Left ventricle myocardium superior (tissue), 1 donor: ENCODE measurements at places on chromosomes 2 and 18.

DNA sequence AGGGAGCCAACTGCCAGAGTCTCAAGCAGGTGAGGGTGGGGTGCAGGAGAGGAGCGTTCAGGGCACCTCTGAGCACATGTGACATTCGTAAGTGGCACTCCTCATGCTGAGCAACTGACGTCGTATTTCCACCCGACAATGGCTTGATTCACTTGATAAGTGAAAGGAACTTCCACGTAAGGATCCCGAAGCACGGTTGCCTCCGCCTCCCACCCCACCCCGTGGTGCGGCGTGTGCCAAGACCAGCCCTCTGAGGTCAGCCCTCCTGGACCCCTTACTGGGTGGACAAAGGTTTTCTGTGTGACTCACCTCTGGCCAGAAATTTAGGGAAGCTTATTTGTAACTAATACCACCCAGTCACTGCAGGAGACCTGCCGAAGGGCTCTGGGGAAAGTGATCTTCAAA, 59.9 kb downstream of the AGAP1 start:
- DNase-seq = no peak

GRCh38 chr2:58604096-58604495, 363.0 kb upstream of the FANCL start:
- no peak for DNase-seq

DNA sequence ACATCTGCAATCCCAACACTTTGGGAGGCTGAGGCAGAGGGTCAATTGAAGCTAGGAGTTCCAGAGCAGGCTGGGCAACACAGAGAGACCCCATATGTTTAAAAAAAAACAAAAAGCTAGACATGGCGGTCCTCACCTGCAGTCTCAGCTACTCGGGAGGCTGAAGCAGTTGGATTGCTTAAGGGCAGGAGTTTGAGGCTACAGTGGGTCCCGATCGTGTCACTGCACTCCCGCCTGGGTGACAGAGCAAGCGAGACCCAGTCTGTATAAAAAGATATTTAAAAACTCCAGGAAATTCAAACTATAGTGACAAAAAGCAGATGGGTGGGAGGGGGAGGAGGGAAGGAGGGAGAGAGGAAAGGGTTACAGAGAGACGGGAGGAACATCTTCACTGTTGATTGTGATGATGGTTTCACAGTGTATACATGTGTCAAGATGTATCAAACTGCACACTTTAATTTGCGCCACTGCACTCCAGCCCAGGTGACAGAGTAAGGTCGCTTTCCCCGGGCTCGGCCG, 942 bp upstream of the ZNF236 start:
- DNase-seq = no peak

GRCh38 chr2:39494784-39495251, 57.7 kb upstream of the MAP4K3 start:
- DNase-seq = no peak

DNA sequence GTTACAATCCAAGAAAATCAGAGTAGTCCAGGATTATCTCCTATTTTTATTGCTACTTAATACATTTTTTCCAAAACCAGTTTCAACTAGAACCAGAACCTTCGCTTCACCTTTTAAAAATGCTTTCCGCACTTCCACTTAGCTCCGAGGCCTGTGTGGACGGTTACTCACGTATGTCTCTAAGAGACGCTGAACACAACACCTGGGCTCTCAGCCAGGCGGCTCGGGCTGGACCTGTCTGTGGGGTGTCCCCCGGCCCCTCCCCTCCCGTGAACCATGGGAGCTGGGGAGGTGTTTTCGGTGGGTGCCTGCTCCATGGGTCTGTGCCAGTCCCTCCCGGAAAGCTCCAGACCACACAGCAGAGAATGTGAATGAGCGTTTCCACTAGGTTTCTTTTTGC, 223.8 kb downstream of the GLI2 start:
- peak; percentile 73 for DNase-seq

DNA sequence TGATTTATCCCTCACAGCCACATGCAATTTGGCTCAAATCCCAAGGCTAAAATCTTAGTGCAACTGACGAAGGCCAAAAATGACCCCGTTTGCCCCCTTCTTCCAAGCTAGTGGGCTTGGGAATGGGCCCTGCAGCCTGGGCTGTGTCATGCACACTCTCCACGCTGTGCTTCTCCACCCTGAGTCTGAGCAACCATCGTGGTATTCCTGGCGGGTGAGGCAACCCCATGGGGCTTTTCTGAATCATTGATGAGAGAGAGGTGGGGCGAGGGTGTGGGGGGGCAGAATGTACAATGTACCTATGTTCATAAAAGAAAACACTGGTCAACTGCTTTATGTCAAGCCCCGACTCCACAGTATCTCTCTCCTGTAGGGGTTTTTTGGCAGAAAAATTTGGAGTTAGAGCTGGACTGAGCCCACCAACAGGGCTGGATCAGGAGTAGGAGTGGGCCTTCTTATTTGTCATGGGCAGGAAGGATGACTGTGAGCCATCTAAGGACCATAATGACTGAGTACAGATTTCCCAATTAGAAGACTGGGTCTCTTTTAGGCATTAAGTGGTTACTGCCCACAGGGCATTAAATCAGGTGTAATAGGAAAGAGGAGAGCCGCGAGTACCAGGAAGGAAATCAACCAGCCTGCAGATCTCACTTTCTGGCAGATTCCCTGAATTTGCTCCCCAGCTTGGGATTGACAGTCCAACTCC, 8.9 kb downstream of the SULT1C2 start:
- DNase-seq = no peak

GRCh38 chr2:168685600-168686451, 116.6 kb upstream of the NOSTRIN start:
- DNase-seq = no peak

DNA sequence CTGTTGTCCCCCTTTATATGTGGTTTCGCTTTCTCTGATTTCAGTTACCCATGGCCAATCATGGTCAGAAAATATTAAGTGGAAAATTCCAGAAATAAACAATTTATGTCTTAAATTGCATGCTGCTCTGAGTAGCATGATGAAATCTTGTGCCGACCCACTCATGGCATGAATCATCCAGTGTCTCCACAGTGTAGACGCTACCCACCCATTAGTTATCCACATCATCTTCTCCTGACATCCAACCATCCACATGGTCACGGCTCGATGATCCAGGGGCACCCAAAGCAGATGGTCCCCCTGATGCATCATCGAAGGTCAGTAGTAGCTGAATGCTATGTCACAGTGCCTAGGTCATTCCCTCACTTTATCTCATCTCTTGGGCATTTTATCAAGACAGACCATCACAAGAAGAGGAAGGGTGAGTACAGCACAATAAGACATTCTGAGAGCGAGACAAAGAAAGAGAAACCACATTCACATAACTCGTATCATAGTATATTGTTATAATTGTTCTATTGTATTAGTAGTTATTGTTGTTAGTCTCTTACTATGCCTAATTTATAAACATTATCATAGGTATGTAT, 44.1 kb upstream of the ACKR3 start:
- no peak for DNase-seq

DNA sequence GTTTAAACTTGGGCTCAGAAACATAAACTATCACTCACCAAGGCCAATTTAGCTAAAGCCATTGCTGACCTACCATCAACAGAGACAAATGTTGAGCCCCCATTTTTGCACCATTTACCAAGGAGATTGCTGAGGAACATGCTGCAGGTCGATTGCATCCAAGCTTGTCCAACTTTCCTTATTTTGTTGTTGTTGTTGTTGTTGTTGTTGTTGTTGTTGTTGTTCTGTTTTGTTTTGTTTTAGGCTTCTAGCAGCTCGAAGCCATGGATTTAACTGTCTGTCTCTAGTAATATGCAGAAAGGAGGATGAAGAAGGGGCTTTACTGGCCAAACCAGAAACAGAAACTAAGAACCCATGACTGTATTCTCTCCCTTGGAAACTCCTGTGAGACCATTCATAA, 571.5 kb downstream of the IRS1 start:
- DNase-seq = no peak

DNA sequence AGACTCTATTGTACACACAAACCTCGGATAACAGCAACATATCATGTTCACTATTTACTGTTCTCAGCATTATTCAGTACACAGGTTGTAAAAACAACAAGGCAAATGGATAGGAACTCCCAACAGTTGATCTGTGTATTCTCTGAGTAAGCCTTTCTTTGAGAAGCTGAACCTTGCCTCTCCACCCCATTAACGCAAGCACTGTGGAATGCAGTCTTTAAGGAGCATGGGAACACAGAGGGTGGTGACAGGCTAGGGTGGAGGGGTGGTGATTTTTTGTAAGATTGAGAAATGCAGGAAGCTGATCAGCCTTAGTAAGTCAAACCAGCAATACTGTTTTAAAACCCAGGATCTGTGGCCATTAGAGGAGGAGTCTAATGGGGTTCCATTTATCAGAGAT, 19.6 kb upstream of the SERPINB11 start:
- DNase-seq = no peak

DNA sequence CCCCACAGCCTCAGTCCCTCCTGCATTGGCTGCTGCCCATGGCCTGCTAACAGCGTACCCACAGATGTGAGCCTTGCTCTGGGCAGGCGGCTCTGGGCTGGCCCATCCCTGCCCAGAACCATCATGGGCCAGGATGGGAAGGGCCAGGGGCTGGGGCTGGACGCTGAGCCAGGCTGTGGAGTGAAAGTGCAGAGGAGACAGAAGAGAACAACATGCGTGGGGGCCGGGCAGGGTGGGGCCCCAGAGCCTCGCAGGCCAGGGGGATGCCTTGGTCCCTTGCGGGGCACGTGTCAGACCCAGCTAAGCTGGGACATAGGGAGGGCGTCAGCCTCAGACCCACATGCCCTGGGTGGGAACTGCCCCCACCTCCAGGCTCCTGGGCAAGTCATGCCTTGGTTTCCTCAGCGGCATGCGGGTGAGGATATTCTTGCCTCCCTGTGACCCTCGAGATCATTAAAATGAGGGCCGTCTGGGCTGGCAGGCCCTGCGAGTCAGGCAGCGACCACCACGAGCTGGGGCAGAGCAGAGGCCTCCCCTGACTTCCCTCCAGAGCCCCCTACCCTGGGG, 27.3 kb downstream of the GPC1 start:
- peak; percentile 17 for DNase-seq

- no peak for DNase-seq
Measured at GRCh38 chr18:21264651-21265050, 22.6 kb downstream of the GREB1L start.

- no peak for DNase-seq
Measured at GRCh38 chr2:119293900-119294299, 70.3 kb downstream of the STEAP3 start.

- no peak for DNase-seq
Measured at GRCh38 chr2:82508702-82509101, 1950.4 kb downstream of the SUCLG1 start.

GRCh38 chr18:59697236-59697932, at the start of gene CCBE1:
Gene CCBE1 (minus strand): TSS chr18:59697423.
- peak; percentile 86 for DNase-seq

GRCh38 chr18:60130284-60130683, 230.5 kb downstream of the PMAIP1 start:
- DNase-seq = no peak

- no peak for DNase-seq
Measured at GRCh38 chr2:136422512-136422911, 304.6 kb upstream of the CXCR4 start.

DNA sequence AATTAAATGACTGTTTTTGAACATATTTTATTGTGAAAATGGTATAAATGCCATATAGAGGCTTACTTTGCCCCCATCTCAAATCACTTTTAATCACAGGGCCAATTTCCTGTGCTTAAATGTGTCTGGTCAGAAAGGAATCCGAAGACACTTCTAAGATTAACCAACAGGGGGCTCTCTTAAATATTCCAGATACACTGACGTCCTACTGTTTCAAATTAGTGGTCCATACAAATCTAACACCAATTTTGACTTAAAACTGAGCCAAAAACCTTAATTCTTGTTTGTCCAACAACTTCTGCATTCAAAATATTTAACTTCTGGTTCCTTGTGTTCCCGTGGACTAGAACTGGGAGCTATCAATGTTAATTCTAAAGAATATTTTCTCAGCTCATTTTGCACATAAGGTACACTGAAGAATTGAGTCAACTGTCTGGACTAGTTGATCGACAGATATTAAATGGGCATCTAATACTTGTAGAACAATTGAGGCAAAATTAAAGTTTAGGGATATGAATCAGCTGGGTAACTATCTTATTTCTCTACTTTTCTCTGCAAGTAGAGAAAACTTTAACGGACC, 557.5 kb downstream of the ARHGAP15 start:
- no peak for DNase-seq

DNA sequence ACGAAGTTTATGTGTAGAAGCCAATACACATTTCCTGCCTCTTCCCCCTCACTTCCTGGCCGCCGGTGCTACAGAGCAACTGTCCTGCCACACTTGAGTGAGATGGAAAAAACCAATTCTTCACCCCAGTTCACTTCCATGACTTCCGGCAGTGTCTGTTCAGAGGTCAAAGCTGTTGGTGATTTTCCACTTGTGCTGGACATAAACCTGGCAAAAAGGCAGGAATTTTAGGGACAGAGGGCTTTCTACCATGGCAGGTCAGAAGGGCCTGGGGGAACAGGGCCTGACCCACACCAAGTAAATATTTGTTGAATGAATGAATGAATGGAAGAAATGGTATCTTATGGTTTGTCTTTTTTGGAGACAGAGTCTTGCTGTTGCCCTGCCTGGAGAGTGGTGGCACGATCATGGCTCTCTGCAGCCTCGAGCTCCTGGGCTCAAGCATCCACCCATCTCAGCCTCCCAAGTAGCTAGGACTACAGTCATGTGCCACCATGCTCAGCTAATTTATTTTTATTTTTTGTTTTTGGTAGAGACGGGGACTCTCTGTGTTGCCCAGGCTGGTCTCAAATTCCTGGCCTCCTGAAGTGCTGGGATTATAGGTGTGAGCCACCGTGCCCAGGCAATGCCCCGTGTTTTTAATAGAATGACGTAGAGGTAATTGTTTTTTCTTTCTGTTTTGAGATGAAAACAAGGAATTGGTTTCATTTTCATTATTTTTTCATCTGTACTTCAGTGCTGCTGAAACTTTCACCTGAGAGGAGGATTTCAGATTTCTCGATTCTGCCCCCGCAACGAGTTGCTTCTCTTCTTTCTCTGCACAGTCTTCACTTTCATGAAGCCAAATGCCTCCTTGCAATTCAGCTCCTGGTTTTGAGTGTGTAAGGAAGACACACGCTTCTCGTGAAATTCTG, 48.0 kb upstream of the LPIN2 start:
- no peak for DNase-seq

DNA sequence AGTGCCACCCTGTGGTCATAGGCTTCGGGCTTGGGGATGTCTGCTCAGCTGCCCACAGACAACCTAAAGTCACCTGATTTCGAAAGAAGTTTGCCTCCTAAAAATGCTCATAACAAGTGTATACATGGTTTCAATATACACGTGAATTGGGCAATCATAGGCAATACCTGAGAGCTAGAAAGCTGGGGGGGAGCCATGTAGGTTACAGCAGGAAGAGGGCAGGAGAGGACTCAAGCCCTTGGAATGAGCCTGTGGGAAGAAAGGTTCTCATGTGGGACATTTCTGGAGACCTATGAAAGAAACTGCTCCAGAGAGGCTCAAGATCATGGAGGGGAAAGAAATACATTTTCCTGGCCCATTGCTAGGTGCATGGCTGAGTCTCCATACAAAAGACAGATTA, 109.7 kb downstream of the ACOXL start:
- no peak for DNase-seq

- DNase-seq = no peak
Measured at GRCh38 chr2:199055336-199055735, 402.4 kb downstream of the SATB2 start.

GRCh38 chr2:210169516-210170195, 1.6 kb downstream of the KANSL1L start:
- no peak for DNase-seq
